Naive thymus-derived CD8-positive, alpha-beta T cell (primary cell): ENCODE measurements at places on chromosomes 3 and 15.

DNA sequence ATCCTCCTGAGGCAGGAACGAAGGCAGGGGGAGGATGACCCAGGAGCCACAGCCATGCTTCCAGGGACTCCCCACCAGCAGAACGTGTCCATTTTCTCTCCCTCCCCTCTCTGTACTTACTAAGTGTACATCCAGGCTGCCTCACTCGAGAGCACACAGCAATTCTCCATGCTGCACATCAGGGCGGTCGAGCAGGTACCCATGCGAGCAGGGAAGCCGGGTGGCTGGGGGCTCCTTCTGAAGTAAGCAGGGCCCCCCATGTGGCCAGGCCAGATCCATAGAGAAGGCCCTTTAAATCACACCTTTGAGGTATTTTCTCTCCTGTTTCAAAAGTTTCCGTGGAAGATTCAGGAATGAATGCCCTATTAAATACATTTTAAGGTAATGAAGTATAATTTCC lies 41.2 kb upstream of the SLC6A11 start:
- no peak for DNase-seq

DNA sequence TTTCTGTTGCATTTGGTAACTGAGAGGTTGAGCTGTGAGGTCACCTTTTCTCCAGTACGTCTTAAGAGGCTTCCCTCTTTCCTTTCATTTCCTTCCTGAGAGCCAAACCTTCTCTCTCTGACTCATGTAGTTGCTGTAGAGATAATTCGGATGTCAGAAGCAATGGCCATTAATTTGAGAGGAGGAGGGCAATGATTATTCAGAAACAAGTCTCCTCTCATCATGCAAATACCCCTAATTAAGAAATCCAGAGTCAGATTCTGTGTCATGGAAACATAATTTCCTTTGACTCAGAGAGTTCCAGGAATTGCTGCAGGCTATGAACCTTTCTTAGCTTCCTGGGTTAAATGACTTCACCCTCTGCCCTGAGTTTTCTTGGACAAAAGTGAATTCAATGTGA lies 59.0 kb upstream of the GSK3B start:
- DNase-seq: no peak

GRCh38 chr3:131031660-131032059 lies 5.0 kb downstream of the NEK11 start:
- DNase-seq: no peak

DNA sequence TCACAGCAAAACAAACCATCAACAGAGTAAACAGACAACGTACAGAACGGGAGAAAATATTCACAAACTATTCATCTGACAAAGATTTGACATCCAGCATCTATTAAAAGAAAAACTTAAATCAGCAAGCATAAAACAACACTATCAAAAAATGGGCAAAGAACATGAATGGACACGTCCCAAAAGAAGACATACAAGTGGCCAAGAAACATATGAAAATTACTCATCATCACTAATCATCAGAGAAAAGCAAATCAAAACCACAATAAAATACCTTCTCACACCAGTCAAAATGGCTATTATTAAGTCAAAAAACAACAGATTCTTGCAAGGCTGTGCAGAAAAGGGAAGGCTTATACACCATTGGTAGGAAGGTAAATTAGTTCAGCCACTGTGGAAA lies 13.7 kb upstream of the SERPINI2 start:
- no peak for DNase-seq

- no peak for DNase-seq
Observed at GRCh38 chr15:32718821-32719716, 1.3 kb downstream of the GREM1 start.

GRCh38 chr15:91916051-91916450 lies 62.5 kb downstream of the SLCO3A1 start:
- no peak for DNase-seq

- no peak for DNase-seq
Observed at GRCh38 chr3:17182166-17182565, 297.4 kb downstream of the PLCL2 start.

- DNase-seq: no peak
Observed at GRCh38 chr3:168820810-168821415, 725.2 kb upstream of the GOLIM4 start.

DNA sequence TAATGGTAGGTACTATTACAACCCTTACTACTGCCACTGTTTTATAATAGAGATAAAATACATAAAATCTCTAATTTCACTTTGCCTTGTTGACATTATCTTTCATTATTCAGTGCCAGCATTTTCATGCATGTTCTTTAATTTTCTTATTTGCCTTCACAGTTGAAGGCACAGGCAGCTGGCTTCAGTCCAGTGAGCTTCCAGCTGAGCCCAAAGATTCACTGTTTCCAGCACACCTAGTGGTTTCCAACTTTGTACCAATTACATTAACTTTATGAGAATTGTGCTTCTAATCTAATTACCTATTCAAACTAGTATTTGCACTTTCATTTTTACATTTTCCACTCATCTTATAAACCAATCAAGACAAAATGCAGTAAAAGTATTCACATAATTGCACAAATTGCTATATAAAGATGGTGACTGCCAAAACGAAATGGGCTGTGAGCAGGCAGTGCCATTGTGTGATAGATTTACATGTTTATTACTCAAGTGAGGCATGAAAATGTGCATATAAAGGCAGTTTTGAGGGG lies 228.3 kb downstream of the MFSD1 start:
- DNase-seq: no peak

DNA sequence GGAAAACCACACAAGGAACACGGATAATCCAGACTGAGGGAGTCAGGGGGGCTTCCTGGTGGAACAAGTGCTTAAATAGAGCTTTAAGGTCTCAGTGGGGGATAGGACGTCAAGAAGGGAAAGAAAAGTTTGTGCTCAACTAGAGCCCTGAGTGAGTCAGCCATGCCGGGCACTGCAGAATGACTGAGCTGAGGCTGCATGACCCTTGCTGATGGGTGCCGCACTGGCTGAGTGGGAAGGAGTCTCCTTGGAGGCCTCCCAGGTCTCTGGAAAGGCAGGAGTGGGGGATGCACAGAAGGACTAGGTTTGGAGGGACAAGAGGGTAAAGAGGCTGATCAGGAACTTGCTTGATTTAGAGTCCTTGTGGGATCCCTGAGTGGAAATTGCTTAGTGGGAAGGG lies 150.3 kb downstream of the RPLP1 start:
- DNase-seq: no peak

- DNase-seq: no peak
Observed at GRCh38 chr3:106880206-106880605, 497.0 kb upstream of the CCDC54 start.

DNA sequence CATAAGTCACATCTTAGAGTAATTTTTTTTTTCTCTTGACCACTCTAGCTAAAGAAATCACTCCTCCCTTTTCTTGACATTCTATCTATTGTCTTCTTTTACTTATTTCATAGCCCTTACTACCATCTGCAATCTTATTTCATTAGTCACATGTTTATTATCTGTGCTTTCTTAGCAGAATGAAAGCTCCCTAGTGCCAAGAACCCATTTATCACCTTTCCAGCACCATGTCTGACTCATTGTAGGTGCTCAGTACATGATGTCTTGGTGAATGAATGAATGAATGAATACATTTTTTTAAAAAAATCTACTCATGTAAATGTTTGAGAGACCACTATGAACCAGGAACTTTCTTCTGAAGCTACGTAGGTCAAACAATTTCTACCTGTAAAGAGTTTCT lies 157.2 kb downstream of the CADPS start:
- no peak for DNase-seq

- no peak for DNase-seq
Observed at GRCh38 chr15:51111061-51111460, 16.4 kb upstream of the TNFAIP8L3 start.

DNA sequence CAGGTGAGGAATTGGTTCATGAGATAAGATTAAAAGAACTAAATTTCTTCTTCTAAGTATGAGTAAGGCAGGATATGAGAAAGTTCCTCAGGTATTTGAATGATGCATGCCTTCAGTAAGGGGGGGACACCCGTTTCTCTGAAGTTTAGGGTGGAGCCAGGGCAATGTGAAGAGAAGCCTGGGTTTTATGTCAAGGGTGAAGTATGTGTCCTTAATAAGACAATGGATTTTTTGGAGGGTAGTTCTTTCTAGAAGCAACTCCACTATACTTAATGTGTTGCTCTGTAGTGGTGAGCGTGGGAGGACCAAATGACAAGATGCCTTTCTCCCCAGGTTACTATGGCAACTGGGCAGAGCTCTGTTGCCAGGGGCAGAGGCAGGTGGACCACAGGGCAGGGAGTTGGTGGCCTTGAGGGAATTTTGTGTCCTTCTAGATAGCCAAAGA lies 44.0 kb downstream of the PHLDB2 start:
- no peak for DNase-seq

DNA sequence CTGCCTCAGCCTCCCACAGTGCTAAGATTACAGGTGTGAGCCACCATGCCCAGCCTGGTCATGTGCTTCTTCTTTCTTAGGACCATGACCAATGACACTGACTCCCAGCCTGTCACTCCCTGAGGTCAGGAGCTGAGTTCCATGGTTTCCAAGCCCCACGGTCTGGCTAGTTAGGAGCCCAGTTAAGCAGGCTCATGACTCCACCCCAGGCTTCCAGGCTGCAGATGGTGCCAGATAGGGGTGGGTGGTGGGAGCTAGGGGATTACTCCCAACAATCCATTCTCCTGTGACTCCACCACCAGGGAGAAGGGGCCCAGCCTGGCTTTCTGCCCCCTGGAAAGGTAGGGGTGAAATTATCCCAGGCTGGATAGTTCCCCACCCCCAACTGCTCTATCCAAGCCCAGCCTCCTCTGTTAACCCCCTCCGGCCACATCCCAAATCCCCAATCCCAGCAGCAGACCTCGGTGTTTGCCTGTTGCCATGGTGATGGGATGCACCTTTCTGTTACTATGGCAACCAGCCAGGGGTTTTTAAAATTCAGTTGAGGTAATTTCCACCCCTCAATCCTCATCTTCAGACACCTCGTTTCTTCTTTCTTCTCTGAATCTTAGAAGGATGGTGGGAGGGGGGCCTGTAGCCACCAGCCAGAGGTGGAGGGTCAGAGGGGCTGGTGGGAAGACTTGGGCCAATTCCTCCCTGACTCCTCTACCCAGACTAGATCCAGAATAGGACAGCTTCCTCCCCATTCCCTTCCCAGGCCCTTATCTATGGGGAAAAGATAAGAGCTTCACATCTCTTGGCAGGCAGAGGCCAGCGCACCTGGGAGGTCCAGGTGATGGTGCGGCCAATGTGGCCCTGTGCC lies 22.5 kb upstream of the SEMA3F start:
- no peak for DNase-seq

DNA sequence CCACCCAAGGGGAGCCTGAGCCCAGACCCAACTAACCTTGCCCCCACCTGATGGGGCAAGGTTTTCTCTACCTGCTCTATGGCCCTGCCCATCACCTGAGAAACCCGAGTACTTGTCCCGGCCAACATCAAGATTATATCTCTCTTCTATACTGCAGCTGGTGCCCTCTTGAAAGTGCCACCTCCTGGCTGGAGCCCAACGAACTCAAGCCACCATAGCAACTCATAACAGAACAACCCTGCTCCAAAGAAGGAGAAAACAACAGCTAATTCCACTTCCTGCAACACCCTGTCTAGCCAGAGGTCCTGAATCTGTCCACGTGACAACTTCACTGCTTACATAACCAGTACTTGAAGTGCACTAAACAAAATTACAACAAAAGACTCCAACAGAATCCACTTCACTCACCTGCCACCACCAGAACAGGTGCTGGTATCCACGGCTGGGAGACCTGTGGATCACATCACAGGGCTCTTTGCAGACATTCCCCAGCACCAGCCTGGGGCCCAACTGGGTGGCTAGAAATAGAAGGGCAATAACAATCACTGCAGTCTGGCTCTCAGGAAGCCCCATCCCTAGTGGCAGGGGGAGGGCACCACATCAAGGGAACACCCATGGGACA lies 49.2 kb downstream of the PIERCE2 start:
- DNase-seq: no peak

- no peak for DNase-seq
Observed at GRCh38 chr3:100402256-100402655, 917 bp downstream of the LNP1 start.

DNA sequence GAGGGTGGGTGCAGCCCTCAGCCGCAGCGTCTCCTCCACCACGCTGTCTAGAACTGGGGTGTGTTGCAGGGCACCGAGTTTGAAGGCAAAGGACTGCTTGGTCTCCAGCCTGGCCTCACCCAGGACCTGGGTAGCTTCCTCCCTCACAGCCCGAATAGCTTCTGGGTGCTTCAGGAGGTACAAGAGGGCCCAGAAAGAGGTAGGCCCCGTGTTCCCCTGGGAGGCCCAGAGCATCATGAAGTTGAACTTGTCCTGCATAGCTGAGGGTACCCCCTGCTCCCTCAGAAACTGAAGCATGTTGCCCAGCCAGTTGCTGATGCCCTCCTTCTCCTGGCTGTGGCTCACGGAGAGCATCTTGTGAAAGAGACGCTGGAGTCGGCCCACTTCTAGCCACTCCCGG lies 930 bp downstream of the CYP8B1 start:
- DNase-seq: no peak

DNA sequence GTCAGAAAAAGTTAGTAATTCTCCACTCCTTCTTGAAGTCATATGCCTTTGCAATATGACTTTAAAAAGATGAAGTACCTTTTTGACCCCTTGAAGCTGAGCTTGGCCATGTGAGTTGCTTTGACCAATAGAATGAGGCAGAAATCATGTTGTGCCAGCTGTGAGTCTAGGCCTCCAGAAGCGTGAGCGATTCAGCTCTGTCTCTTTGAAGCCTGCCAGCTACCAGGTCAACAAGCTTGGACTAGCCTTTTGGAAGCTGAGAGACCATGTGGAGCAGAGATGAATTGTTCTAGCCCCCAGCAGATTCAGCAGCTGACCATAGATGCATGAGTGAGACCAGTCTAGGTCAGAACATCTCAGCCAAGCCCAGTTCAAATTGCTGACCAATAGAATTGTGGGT lies 69.8 kb upstream of the EOMES start:
- DNase-seq: no peak

DNA sequence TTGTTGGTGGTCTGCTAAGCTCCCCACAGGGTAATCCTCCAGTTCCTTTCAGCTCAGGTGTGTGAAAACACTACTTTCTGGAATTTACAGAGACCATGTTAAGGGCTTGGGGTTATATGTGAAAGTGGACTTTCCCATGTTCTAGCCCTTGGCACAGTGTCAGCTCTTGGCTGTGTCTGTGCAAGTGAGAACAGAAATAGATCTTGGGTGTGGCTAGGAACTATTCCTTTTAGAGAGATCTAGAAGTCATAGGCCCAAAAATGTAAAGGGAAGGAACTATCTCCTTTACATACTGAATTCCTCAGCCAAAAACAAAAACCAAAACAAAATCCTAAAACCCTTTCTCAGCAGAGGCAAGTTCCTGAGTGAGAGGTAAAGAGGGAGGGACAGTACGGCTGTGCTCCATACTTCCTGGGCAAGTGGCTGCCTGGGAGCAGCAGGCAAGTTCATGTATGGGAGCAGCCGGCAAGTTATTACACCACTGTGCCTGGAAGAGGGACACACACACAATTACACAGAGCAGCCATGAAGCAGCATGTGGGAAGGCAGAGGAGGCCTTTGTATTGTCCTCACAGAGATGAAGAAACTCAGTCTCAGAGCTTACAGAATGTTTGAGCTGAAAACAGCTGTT lies 19.9 kb upstream of the C3orf62 start:
- DNase-seq: no peak

GRCh38 chr15:74839526-74840395 lies 3.2 kb downstream of the ULK3 start:
- DNase-seq: no peak

- no peak for DNase-seq
Observed at GRCh38 chr3:137464341-137464740, 299.8 kb upstream of the SOX14 start.

GRCh38 chr3:108569336-108569735 lies 19.9 kb downstream of the CIP2A start:
- no peak for DNase-seq
